ENCODE measurements at places on chromosomes 2 and 18.

GRCh38 chr18:5962362-5962761 is 67.0 kb upstream of the TMEM200C start:
- DNase-seq: no peak

GRCh38 chr2:4475618-4476017 is 772.2 kb downstream of the DCDC2C start:
- DNase-seq: no peak

DNA sequence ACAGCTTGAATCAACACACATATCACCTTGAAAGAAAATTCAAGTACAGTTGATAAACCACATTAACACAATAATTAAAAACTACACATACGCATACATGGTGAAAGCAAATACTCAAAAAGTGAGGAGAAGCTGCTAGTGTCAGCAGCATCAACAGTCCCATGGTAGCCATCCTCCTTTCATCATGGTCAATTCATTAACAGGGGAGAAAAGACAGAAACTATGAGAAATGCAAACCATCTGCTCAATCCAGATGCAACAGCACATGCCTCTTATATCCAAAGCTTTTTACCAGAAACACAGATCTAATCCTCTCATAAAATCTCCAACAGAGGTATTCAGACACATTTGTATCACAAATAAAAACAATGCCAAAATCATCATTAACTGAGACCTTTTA is 81.9 kb upstream of the CHRNA1 start:
- no peak for DNase-seq

DNA sequence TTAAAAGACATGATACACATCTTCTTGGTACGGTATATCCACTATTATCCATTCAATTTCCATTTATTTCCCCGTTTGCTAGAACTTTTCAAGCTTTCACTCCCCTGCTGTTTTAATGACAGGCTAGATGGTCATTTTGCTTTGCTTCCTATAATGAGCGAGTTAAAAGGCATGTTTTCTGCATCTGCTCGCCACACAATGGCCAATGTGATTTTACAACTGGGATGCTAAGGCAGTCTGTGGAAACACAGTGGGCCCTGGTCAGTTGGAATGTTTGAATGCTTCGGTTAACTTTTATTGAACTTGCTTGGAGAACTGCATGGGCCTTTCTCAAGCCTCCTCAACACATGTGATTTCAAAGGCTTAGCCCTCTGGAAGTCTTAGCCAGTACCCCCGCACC is 48.4 kb upstream of the TNP1 start:
- DNase-seq: no peak

DNA sequence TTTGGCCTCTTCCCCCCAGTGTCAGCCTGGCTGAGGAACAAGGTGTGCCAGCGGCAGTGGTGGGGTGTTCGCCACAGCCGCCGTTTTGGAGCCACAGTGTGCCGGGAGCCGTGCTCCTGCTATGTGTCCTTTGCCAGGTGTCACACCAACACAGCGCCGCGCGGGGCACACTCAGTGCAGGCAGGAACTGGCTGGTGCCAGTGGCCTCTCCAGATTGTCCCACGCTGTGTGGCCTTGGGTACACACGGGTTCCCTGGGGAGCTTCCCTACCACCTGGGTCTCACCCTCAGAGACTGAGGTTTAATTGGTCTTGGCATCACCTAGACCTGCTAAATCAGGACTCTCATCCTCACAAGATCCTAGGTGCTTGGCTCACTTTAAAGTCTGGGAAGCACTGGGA is 171.6 kb downstream of the LDLRAD4 start:
- DNase-seq: no peak

- DNase-seq: no peak
Measured at GRCh38 chr18:7325126-7325430, 94.2 kb downstream of the LRRC30 start.

- no peak for DNase-seq
Measured at GRCh38 chr2:29847886-29848285, 73.5 kb downstream of the ALK start.

DNA sequence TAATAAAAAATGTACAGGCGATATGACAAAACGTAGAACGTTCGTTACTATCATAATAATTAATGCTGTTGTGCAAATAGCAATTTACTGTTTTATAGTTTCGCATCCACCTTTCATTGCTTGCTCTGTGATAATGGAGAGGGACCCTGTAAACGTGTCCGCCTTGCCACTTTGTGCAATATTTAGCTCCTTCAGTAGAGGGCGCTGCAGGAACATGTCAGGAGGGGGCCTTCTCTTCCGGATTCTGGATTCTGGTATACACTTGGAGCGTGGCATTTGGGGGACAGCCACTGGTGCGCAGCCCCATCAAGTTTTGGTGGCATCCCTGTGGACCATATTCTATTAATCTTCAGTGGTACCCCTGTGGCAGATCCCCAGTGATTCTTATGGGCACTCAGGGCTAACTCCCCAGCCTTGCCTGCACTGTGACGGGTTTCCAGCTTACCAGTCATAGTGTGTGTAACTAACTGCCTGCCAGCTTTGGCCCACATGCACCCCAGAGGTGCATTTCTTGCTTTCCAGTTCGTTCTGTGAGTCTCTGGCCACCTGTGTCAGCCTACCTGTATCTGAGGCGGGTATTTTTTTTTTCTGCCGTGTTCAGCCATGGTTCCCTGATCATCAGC is 140.3 kb downstream of the CYRIA start:
- no peak for DNase-seq

GRCh38 chr18:74507097-74507881 is 11.1 kb downstream of the CNDP2 start:
- DNase-seq: no peak

DNA sequence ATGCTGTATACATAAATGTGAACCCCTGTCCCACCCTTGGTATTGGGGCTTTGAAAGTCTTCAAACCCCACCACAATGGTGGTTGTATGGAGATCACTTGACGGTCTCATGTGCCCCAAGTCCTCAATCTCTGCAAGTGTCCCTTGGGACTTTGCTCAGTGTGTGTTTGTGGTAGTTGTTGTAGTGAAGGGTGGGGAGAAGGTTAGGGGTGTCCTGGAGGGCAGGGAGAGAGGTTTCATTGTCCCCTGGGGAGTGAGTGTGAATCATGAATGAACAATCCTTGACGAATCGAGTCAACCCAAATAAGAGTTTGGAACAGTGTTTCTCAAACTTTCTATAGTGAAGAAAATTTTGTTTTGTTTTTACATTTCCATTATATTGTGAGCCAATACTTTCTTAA is 28.1 kb downstream of the COL4A3 start:
- DNase-seq: no peak
